Stimulated activated CD8-positive, alpha-beta memory T cell treated with anti-CD3 and anti-CD28 coated beads, Interleukin-7, amount 100 ng/mL, for 1 hour (primary cell): ENCODE measurements at places on chromosomes 1 and 21.
A peak's percentile ranks its signal among the peaks of the same experiment; 100 is the strongest.

GRCh38 chr21:37771181-37771580 lies 145.1 kb downstream of the KCNJ6 start:
- DNase-seq: no peak

DNA sequence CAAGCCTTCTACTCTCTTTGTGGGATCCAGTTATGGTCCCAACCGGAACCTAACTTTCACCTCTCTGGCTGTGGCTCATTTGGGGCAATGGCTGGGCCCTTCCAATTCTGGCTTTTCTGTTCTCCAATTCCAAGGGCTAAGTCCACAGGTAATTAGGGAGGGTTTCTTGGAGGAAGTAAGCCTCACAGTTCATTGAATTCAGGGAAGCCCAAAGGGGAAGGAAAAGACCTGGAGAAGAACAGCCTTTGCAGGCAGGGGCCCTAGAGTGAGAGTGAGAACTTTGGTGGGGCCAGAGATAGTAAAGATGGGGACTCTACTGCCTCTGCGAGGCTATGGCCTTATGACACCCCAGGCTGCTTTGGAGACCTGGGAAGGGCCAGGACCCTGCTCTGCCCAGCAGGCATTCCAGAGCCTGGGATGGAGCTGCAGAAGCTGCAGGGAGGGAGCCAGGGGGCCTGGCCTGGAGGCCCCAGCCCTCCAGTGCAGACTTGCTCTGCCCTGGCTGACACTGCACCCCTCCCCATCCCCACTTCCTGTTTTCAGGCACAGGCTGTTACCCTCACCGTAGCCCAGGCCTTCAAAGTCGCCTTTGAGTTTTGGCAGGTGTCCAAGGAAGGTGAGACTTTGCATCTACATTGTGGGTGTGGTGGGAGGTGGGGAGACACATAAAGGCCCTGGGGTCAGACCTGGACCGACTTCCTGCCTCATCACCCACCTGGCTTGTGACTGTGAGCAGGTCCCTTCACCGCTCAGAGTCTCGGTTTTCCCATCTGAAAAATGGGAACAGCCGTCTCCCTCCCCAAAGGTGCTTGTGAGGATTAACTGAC lies 18.9 kb downstream of the LDLRAP1 start:
- peak; percentile 51 for DNase-seq

GRCh38 chr1:219476116-219476515 lies 136.8 kb downstream of the ZC3H11B start:
- DNase-seq: no peak

DNA sequence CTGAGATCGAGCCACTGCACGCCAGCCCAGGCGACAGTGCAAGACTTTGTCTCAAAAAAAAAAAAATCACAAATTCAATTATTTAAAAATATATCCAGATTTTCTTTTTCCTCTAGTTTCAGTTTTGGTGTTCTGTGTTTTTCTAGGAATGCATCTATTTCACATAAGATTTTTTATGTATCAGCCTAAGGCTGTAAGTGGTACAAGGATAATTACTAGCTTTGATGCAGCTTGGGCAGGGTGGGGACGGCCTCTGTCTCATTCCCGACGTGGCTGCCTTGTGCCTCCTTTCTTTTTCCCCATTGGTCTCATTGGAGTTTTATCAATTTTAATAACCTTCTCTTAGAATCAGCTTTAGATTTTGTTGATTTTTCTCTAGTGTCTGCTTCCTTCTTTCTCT lies 6.9 kb downstream of the CCDC27 start:
- no peak for DNase-seq

DNA sequence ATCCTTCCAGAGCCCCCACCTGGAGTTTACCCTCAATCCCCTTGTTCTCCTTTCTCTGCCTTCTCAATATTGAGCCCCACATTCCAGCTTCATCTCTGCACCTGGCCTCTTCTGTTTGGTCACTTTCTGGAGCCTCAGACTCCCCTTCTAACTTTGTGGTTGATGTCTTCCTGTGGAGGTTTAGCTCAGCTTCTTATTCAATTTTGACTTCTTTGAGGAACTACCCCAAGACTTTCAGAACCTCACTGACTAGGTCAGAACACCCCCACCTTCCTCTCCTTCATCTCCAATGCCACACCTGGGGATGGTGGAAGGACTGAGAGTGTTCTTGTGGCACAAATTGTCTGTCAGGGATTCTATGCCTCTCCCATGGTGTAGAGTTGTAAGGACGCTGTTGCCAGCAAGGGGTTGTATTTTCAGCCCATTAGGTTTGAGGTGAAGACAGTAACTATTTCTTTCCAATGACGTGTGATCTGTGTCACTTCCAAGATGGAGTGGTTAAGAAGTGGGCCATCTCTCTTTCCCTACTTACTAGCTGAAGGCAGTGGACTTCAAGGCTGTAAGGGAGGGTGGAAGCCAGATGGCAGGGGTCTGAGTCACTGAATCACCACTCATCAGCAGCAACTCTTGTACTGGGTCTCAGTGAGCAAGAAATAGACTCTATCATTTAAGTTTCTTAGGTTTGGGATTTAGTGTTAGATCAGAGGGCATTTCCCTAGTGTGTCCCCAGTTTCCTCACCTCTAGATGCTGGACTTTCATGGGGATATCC lies 80.6 kb downstream of the PAPPA2 start:
- no peak for DNase-seq

DNA sequence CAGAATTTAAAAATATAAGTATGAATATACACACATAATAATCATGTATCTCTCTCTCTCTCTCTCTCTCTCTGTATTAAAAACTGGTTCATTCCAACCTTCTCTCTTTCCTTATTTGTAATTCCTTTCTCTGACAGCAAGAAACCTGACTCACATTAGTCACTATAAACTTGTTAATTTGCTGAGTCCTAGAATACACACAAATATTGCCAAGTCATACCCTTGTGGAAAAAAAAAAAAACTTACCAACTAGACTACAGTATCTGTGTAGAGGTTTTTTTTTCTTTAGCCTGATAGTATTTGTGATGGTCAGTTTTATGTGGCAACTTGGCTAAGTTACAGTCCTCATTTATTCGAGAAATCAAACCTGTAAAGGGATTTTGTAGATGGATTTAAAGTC lies 26.3 kb upstream of the NHLH2 start:
- DNase-seq: no peak

GRCh38 chr1:118325550-118326225 lies 140.7 kb upstream of the SPAG17 start:
- DNase-seq: no peak

DNA sequence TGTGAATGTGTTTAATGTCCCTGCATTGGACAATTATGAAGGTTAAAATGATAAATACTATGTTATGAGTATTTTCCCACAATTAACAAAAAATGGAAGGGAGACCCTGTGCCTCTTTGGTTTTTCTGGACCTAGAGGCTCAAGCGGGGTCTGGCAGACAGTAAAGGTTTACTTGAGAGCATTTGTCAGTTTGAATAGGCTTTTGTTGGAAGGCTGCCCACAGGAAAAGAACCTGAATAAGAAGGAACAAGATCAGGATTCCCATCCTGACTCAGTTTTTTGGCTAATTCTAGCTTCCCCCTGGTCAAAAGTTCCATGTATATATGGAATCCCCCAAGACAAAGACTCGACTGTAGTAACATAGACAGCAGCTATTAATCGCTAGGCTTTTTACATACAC lies 150.9 kb upstream of the JUN start:
- DNase-seq: no peak

DNA sequence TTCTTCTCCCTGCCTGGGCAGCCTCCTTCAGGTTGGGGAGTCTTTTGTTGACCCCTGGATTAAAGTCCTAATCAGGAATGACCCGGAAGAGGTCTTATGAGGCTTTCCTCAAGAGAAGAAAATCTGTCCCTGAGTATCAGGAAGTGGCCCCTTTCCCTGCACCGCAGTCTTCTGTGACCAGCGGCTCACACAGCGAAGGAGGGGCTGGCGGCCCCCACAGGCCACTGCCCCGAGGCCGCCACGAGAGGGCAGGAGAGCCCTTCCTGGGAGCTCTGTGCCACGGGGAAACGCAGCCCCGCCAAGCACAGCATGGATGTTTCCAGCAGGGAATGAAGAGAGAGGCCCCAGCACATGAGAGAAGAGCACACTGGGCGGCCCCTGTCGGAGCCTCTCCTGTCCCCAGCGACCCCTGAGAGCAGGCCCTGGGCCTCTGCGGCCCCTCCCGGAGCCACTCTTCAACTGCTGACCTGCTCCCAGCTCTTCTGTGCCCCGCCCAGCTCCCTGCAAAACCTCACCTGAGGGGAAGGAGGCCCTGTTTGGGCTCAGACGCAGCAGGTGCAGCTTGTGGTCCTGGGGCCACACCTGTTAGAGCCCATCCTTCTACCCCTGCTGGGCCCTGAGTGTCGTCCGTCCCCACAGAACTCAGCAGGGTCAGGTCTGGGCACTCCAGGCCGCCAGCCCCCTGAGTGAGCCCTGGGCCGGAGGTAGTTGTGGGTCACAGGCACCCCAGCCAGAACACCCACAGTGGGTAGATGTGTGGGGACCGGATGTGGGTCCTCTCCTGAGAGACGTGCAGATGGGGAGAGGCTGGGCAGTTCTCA lies 4.9 kb upstream of the POFUT2 start:
- peak; percentile 42 for DNase-seq
